ENCODE measurements at places on chromosomes 5 and 9.
A peak's percentile ranks its signal among the peaks of the same experiment; 100 is the strongest.

DNA sequence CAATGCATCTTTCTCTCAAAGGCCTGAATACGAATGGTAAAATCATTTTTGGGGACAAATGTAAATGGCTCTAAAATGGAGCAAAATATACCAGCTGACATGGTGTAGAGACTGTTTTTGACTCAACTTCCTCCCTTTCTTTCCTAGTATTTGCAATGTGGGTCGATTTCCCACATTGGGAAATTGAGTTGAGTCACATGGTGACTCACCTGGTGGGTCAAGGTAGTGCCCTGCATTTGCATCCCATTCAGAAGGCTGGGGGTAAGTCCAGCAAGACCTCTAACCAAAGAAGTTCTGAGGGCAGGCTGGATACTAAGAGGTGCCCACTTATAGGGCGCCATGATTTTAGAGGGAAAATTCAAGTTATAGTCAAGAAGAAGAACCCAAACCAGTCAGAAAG lies 179.6 kb upstream of the MPDZ start:
- DNase-seq = no peak

GRCh38 chr9:133037775-133038515 lies 7.1 kb downstream of the GTF3C5 start:
- DNase-seq = no peak

- DNase-seq = no peak
Observed at GRCh38 chr9:128304136-128304970, 17.9 kb downstream of the TRUB2 start.

DNA sequence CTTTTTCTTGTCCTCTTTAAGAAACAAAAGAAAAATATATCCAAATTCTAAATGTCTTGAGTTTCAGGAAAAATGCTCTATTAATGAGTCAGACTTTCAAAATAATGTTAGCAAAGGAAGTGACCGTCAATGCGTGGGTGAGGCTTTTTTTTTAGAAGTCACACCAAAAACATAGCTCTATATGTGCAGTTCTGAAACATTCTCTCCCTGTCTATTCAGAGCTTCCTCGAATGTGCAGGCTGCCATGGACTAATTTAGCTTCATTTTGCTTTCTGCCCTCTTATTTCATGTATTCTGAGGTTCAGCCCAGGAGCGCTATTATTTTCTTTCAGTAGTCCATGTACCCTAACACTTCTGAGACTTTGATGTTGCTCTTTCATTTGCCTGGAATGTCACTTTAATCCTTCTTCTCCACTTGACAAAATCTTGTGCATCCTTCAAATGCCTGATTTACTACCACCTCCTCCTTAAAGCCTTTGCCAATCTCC lies 72.5 kb upstream of the RASA1 start:
- no peak for DNase-seq

DNA sequence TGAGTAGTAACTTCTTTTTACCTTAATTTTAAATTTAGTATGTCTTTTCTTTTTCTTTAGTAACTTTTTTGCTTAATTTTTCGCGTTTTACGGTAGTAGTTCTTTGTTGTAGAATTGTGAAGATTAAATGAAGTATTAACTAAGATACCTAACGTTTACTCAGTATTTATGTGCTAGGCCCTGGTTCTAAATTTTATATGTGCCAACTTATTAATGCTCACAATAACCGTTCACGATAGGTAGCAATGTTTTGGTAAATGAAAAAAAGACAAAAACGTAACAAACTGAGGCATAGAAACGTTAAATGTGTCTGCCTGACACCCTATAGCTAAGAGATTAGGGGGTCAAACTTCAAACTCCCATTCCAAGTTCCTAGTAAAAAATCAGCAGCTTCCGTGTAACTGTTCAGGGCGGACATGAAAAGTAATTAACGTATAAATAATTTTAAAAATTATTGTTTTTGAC lies 1.2 kb downstream of the MRPS30 start:
- no peak for DNase-seq

- no peak for DNase-seq
Observed at GRCh38 chr9:93317495-93318094, 133.7 kb downstream of the WNK2 start.

- peak; percentile 35 for DNase-seq
Observed at GRCh38 chr9:107239474-107239873, 43.6 kb upstream of the RAD23B start.

DNA sequence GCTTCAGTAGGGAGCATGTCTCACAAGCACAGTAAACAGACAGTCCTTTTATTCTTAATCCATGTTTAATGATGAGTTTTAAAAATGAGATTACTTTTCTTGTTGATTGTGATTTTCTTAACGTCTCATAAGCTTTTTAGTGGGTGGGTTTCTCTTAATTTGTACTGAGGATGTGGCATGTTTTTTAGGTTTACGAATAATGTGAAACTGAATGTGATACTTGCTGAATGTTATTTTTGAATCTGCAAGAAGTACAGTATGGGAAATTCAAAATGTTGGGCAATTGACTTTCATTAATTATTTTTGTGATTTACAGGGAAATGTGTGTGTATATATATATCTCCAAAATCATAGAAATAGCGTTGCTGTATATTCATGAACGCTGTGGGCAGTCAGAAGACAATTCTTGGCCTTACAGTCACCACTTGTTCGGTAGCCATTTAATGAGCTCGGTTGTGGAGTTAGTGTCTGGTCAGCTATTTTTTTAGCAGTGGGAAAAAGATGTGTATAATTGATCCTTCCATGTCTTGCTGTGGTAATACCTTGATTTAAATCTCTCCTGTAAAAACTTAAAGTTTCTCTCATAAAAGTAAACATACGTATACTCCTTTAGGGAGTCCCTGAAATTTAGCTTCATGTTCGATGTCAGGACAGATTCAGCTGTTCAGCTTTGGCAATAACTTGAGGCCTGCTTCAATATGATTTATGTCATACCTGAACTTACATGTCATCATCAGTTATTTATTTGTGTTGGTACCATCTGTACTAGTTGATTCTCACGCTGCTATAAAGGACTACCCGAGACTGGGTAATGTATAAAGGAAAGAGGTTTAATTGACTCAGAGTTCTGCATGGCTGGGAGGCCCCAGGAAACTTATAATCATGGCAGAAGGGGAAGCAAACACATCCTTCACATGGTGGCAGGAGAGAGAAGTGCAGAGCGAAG lies 15.0 kb downstream of the ICE1 start:
- DNase-seq = no peak

DNA sequence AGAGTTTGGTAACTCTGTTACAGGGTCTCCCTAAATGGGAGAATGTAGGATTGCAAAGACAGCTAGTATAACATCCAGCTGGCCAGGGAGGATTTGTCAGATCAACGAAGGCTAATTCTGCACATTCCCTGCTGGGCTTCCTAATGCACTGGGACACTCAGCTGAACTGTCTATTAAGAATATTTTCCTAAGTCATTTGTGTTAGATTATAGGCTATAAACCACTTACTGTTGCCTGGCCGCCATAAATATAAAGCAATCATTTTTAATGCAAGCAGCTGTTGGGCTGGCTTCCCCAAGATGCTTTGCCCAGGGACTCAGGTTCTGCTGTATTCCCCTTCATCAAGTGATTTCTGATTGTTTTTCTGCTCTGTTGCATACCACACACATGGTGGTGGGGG lies 35.3 kb upstream of the SLIT3 start:
- DNase-seq = no peak

Data from CD4-positive, alpha-beta T cell treated with Interleukin-4 for 4 hours (primary cell).